ENCODE measurements at places on chromosomes 12 and 14.

DNA sequence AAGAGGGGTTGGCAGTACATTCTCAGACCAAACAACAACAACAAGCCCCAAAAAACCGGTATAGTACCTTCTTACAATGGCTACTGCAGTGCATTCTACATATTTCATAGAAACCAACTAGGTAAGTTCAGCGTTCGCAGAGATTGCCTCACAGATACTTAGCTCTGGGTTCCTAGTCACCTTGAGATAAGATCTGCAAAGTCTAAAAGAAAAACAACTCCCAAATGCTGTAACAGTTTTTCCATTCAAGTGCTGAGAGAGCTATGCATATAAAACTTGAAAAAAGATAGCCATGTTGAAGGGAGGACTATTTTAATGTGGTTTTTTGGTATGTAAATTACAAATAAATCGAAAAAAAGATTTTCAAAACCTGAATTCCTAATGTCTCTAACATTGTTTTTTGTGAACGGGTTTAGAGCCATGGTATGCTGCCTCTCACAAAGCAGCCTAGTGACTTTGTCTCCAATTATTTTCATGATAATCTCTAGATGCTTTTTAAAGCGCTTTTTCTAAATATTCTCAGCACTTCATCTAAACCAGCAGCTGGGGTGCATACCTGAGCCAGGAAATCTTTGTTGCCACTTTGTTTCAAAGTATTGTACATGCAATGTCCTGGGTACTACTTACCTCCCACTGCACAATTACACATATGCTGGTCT lies 56.6 kb upstream of the CRACR2A start:
- no peak for DNase-seq

DNA sequence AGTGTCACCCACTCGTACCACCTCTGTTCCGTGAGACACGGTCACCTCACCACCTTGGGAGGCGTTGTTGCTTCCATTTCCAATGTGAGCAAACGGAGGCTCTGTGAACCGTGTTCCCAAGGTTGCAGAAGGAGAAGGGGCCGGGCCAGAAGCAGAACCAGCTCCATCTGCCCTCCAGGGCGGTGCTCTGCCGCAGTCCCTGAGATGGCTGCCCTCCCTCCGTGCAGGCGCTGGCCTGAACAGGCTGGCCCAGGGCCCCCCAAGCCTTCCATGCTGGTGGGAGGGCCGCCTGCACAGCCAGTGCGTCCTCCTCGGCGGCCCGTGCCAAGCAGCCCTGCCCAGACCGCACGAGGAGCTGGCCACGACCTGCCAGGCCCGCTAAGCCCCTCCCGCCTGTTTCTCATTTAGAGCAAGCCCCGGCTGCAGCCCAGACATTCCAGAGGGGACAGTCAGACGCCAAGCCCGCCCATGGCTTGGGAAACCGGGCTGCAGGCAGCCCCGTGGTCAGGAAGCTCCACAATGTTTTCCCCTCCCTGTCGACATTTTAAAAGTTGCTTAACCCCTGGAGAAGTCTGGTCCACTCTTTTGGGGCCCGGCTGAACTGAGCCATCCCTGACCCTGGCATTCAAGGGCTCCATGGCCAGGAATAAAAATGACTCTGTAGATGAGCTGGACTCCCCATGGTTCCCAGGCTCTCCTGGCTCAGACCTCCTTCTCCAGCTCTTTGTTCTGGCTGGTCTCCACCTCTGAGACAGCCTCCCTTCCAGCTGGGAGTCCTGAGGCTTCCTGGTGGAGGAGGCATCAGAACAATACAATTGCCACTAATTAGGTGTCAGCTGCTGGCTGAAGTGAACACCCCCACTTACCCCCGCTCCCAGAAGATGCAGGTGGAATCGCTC lies 236.0 kb downstream of the BCL11B start:
- no peak for DNase-seq

DNA sequence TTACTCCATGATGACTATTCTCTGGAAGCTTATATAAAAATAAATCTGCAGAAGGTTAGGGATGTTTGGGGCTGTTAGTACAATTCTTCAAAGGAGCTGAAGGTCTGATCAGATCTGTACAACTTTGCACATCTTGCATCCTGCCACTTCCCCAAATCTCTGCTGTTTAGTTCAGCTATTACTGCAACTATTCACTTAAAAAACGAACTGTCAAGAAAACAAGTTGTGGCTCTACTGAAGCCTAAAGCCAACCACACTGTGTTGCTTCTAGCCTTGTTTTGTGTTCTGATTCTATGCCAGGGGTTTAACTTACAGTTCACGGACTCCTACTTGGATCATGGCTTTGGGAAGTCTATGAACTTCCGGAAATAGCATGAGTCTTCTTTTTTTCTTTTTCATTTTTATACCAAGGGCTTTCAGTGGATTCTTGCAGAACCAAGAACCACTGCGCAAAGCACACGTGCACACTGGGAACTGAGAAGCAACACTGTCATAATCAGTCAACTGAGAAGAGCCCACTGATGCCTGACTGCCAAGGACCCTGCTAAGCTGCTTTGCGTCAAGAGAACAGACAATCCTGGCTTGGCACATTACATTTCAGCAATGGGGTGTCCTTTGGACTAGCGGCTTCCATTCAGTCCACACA lies 66.3 kb upstream of the EEA1 start:
- DNase-seq: no peak

DNA sequence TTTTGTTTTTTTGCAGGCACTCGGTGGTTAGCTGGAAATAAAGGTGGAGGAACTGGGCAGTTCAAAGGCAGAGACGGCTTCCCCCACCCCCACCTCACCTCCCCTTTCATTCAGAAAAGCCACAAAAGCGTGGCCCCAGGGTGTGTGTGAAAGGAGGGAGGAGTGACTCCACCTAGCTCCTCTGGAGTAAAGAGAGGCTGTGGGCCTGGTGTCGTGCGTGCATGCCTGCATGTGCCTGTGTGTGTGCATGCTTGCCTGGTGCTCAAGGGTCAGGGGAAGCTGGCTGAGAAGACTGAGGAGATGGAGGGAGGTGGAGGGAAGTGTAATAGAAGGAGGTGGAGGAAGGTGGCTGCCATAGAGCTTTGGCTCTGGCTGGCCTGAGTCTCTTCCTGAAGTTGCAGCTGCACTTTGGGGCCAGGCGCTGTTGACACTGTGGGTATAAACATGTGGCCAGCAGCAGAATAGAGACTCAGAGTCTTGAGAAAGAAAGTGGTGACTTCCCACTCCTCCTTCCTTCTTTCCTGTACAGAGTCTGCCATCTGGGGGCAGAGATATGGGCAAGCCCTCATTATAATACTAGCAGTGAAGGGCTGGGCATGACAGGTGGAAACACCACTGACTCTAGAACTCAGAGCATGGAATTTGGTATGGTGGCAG lies 36.9 kb upstream of the SINHCAF start:
- no peak for DNase-seq
